ENCODE measurements at places on chromosomes 7 and 10. TPM values are rescaled to one million over a fixed set of nuclear protein-coding genes. Genes with fewer than 3 reads are reported as not detected.

DNA sequence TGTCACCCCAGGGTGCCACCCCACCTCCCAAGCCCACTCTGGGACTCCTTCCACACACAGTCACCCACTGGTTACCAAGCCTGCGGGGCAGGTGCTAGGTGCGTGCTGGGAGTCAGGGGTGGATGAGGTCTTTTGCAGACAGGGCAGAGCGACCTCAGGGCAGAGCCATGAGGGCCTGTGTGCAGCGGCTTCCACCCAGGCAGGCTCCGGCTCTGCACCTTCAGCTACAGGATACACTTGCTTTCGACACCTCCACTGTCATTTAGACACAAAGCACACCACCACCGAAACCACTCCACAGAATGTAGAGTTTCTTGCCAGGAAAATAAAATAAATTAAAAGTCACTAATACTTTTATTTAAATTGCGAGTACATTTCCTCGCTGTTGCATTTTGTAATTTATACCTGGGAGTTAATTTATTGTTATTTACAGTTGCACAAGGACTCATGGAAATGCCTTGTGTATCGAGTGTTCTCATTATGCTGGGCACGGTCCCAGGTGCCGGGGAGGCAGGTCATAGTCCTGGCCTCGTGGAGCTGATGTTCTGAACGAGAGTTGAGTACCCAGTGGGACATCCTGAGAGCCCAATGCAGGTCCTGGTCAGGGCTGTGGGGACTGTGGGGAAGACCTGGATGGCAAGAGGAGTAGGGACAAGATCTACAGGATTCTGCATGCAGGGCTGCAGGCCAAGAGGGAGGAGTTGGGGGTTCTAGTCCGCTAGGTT is 127.8 kb downstream of the CUX1 start:
- peaks cover 27% of the 10 kb centered on the region for H3K4me1 ChIP-seq
- H3K36me3 ChIP-seq, result no peaks in the 10 kb centered on the region
- no peaks in the 10 kb centered on the region for H3K27me3 ChIP-seq
- no peak overlapping the region for H3K27ac ChIP-seq

GRCh38 chr10:57880446-57881227 is 387.1 kb downstream of the IPMK start:
- H3K4me1 ChIP-seq, result peaks cover 7% of the 10 kb centered on the region
- H3K27ac ChIP-seq, result no peak overlapping the region
- H3K27me3 ChIP-seq, result peaks cover 50% of the 10 kb centered on the region
- no peak for DNase-seq
- no peaks in the 10 kb centered on the region for H3K36me3 ChIP-seq

GRCh38 chr10:28366994-28367393 is 64.1 kb upstream of the MPP7 start:
- H3K4me1 ChIP-seq, result peaks cover 24% of the 10 kb centered on the region
- H3K27ac ChIP-seq, result no peak overlapping the region
- H3K4me3 ChIP-seq, result no peak overlapping the region
- H3K36me3 ChIP-seq, result peaks cover 2% of the 10 kb centered on the region

DNA sequence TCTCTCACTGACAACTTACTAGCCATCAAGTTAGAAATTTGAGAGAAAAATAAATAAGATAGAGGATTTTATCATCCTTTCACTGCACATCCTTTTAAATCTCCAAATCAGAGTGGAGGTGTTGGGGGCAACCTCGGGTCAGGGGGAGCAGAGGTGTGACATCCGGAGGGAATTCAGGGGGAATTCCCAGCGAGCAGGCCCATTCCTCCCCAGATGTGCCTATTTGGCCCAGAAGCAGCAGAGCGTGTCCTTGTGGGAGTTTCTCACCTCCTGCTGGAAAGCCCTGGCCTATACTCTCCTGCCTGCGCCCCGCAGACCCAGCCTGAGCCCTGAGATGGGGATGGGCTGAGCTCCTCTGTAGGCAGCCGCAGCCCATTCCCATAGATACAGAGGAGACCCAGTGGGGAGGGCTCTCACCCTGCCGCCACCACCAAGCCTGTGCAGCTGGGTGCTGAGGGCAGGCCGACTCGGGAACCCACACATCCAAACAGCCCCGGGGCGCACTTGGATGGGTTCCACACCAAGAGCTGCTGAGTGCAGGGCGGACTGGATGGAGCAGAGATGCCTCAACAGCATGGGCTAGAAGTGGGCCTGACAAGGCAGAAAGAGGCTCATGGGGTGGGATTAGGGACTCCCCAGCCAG is 124.5 kb downstream of the CXCL12 start:
- no peak overlapping the region for H3K27ac ChIP-seq
- no peak for DNase-seq
- H3K36me3 ChIP-seq, result no peaks in the 10 kb centered on the region
- no peaks in the 10 kb centered on the region for H3K4me1 ChIP-seq
- no peak overlapping the region for H3K4me3 ChIP-seq

DNA sequence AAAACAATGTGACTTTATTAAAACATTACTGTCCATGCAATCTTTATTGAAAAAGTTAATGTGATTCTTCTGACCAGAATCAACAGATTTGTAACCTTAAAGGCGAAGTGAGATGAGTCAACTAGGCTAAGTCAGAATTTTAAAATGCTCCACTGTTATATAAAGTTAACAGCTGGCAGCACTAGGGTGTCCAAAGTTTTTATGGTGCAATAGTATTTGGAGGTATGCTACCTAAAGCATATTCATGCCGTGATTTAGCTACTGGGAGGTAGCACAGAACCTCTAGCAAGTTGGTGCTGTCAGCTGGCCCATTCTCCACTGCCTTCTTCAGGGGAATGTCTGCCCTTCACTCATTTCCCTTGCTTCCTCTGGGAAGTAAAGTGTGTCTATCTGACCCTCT is 126.7 kb downstream of the RAPGEF5 start:
- no peaks in the 10 kb centered on the region for H3K4me1 ChIP-seq
- H3K27me3 ChIP-seq, result no peaks in the 10 kb centered on the region
- no peaks in the 10 kb centered on the region for H3K36me3 ChIP-seq
- no peak for DNase-seq

- DNase-seq, result no peak
- no peak overlapping the region for H3K4me3 ChIP-seq
- no peak overlapping the region for H3K27ac ChIP-seq
- no peaks in the 10 kb centered on the region for H3K36me3 ChIP-seq
- peaks cover 2% of the 10 kb centered on the region for H3K27me3 ChIP-seq
Observed at GRCh38 chr10:76481178-76481577, 1049.8 kb downstream of the LRMDA start.

- no peaks in the 10 kb centered on the region for H3K36me3 ChIP-seq
- H3K27ac ChIP-seq, result no peak overlapping the region
- H3K4me1 ChIP-seq, result no peaks in the 10 kb centered on the region
- no peak overlapping the region for H3K4me3 ChIP-seq
- peaks cover 24% of the 10 kb centered on the region for H3K27me3 ChIP-seq
Observed at GRCh38 chr10:1444826-1445225, 292.5 kb downstream of the ADARB2 start.

- no peak overlapping the region for H3K4me3 ChIP-seq
- no peak for DNase-seq
- no peaks in the 10 kb centered on the region for H3K27me3 ChIP-seq
- no peaks in the 10 kb centered on the region for H3K36me3 ChIP-seq
- H3K4me1 ChIP-seq, result no peaks in the 10 kb centered on the region
- no peak overlapping the region for H3K27ac ChIP-seq
Observed at GRCh38 chr10:25294032-25294926, 119.5 kb downstream of the GPR158 start.

DNA sequence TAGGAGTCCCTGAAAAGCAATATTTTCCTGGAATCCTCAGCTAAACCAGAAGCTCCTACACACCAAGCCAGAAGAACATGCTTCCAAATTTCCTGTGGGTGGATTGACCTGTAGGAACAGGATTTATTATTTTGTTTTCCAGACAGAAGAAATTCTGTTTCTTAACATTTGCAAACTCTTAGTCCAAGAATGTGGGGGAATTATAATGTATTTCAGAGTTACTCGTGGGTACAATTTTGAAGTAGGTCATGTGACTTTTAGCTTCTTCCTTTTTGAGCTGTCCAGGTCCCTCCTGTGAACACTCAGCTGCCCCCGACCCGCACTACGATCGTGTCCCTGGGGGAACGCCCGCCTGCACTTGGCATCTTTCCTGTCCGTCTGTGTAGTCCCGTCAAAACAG is 27.7 kb upstream of the VIPR2 start:
- no peak overlapping the region for H3K27ac ChIP-seq
- H3K36me3 ChIP-seq, result no peaks in the 10 kb centered on the region
- no peaks in the 10 kb centered on the region for H3K4me1 ChIP-seq
- DNase-seq, result no peak

DNA sequence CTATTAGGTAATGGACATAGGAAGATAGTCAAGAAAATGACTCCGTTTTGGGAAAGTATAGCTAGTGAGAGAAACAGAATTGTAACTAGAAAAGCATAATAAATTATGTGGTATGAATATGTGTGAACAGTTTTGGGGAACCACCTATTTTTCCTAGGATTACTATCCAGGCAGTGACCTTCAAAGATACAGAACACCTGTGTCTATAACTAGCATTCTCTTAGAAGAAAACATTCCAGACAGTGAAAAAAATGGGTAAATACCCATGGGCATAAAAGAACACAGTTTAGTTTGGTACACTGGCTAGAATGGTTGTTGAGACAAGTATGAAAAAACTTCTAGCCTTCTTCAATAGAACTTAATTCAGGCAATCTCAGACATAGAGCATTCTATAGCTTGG is 690.8 kb downstream of the MAGI2 start:
- no peak for DNase-seq
- H3K27ac ChIP-seq, result no peak overlapping the region
- no peaks in the 10 kb centered on the region for H3K36me3 ChIP-seq
- H3K4me1 ChIP-seq, result no peaks in the 10 kb centered on the region

- H3K27me3 ChIP-seq, result no peaks in the 10 kb centered on the region
- H3K4me3 ChIP-seq, result no peak overlapping the region
- H3K27ac ChIP-seq, result no peak overlapping the region
- peaks cover 6% of the 10 kb centered on the region for H3K4me1 ChIP-seq
Observed at GRCh38 chr7:897771-898376, 21.5 kb downstream of the GET4 start.

DNA sequence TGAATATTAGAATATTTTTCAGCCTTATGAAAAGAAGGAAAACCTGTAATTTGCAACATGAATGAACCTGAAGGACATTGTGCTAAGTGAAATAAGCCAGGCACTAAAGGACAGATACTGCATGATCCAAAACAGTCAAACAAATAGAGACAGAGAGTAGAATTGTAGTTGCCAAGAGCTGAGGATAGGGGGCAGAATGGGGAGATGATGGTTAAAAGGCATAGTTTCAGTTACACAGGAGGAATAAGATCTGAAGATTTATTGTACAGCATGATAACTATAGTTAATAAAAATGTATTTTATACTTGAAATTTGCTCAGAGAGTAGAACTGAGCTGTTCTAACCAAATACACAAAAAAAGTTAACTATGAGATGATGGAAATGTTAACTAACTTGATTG is 149.0 kb upstream of the TMEM106B start:
- H3K4me1 ChIP-seq, result no peaks in the 10 kb centered on the region
- peaks cover 4% of the 10 kb centered on the region for H3K27me3 ChIP-seq
- no peak overlapping the region for H3K27ac ChIP-seq

DNA sequence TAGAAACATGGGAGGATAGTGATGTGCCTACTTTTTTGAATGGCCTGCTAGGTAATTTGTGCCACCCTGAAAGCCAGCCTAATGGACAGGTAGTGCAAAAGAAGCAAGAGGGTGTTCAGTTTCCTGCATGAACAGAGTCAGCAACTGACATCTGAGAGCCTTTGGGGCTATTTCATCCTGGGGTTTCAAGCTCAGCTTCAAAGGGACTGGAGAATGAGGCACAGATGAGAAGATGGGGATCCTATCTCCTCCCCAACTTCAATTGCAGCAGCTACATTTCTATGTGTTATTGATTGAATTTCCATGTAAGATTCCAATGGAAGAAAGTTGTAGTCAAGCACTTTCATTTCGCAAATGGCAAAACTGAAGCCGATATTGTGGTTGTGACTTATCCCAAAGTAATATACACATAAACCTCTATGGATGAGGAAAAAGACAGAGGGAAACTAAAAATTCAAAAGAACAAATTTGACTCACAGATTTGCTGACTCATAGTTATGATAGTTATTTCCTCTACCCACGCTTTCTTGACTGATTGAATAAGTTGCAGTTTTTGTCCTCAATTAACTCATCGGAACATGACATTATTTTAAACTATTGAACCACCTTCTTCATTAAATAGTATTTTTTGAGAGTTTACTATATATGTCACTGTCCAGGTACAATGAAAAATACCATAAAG is 42.6 kb upstream of the NRP1 start:
- peaks cover 29% of the 10 kb centered on the region for H3K4me1 ChIP-seq
- H3K27ac ChIP-seq, result peak overlapping the region; percentile 78
- H3K36me3 ChIP-seq, result no peaks in the 10 kb centered on the region
- no peak for DNase-seq
- H3K4me3 ChIP-seq, result peak overlapping the region; percentile 7

- H3K27ac ChIP-seq, result no peak overlapping the region
- H3K27me3 ChIP-seq, result no peaks in the 10 kb centered on the region
- peaks cover 12% of the 10 kb centered on the region for H3K4me1 ChIP-seq
- no peak overlapping the region for H3K4me3 ChIP-seq
- H3K36me3 ChIP-seq, result no peaks in the 10 kb centered on the region
- DNase-seq, result no peak
Observed at GRCh38 chr10:114915294-114915693, 22.7 kb upstream of the TRUB1 start.

GRCh38 chr10:44990302-44990655 is 10.4 kb upstream of the ZNF22 start:
- H3K4me1 ChIP-seq, result peaks cover 40% of the 10 kb centered on the region
- DNase-seq, result no peak
- peaks cover 2% of the 10 kb centered on the region for H3K36me3 ChIP-seq
- H3K27me3 ChIP-seq, result no peaks in the 10 kb centered on the region
- H3K4me3 ChIP-seq, result no peak overlapping the region

GRCh38 chr10:29623797-29624196 is 11.0 kb downstream of the SVIL start:
- H3K4me3 ChIP-seq, result no peak overlapping the region
- no peak for DNase-seq
- no peaks in the 10 kb centered on the region for H3K27me3 ChIP-seq
- H3K27ac ChIP-seq, result no peak overlapping the region
- H3K4me1 ChIP-seq, result peaks cover 67% of the 10 kb centered on the region

DNA sequence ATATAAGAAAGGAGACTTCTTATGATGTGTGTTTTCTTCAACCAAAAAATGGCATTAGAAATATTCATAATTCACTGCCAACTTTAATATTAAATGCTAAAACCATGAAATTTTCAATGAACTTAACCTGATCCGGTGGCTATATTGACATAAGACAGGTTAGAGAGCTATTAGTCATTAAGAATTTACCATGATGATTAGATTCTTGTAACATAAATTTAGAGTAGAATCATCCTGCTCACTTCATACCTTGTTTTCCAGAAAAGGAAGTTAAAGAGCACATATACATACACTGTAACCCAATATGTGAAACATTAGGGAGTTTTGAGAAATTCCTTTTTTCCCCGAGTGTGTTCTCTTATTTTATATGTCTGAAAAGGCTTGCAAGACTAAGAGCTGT is 430.3 kb upstream of the SEMA3A start:
- no peak overlapping the region for H3K4me3 ChIP-seq
- no peak for DNase-seq
- H3K27ac ChIP-seq, result no peak overlapping the region
- no peaks in the 10 kb centered on the region for H3K27me3 ChIP-seq
- peaks cover 8% of the 10 kb centered on the region for H3K4me1 ChIP-seq
- no peaks in the 10 kb centered on the region for H3K36me3 ChIP-seq

- DNase-seq, result no peak
- H3K27ac ChIP-seq, result no peak overlapping the region
- H3K36me3 ChIP-seq, result no peaks in the 10 kb centered on the region
Observed at GRCh38 chr10:130040817-130041330, 69.8 kb downstream of the C10orf143 start.

OIT3 gene
- 0.21 TPM for total RNA-seq

SCD gene
- total RNA-seq, result 77.9 TPM

GPR158 gene
- 0.19 TPM for total RNA-seq

GIMAP2 gene
- not detected for total RNA-seq

PSD gene
- 0.99 TPM for total RNA-seq

PNPLA8 gene
- total RNA-seq, result 29.5 TPM

GNGT1 gene
- not detected for total RNA-seq

CTTNBP2 gene
- total RNA-seq, result 2.3 TPM

CWF19L1 gene
- total RNA-seq, result 18.7 TPM

CUZD1 gene
- 0.30 TPM for total RNA-seq

CYP2E1 gene
- 3.1 TPM for total RNA-seq
